Stimulated activated naive CD4-positive, alpha-beta T cell treated with Interleukin-2 at 50 U/mL for 16 hours (primary cell): ENCODE measurements at places on chromosomes 2 and 18.

GRCh38 chr2:231458368-231458767 is 5.9 kb downstream of the NCL start:
- no peak for DNase-seq

DNA sequence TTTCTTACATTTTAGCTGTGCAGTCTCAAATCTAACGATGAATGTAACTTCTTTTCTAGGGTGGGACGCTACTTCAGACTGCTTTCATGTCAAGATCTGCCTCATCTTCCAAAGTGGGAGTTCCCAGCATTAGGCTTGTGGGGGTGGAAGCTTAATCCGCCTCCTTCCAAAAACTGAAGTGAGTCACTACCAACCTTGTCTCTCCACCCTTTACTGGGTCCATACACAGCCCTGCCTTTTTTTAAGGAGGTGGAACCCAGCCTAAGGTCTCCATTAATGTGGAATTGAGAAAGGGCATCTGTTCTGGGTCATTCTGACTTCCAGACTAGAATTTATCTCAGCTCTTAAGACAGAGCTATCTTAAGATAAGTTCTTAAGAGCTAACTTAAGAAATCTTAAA is 42.0 kb upstream of the NFE2L2 start:
- no peak for DNase-seq

DNA sequence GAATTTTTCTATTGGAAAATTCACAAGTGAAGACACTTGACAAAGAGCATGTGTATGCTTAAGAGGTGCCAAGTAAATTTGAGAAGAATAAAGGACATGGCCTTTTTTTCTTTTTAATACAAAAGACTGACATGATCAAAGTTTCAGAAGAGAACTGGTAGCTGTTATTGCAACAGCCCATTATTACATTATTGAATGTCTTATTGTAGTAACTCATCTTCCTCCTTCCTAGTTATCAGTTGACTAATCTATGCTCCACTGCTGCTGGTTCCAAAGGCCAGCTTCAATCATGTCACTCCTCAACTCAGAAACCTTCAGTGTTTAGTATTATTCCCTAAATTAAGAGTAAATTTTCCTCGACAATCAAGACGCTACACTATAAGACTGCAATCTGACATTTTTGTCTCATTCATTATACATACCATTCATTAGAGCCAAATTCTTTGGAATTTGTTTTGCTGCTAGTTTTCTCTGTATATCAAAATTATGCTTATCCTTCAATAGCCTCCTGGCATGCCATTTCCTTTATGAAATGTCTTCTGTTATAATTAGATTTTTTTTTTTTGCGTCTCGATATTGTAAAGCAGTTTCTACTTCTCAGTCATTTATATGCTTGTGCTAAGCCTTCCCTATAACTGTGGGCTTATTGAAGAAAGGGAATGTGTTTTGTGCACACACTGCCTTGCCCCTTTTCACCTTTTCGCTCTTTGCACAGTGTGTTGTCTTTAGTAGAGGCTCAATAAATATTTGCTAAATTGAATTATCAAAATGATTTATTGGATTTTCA is 27.9 kb downstream of the ITGA4 start:
- no peak for DNase-seq

GRCh38 chr2:7427293-7428060 is 510.3 kb downstream of the RNF144A start:
- no peak for DNase-seq
